ENCODE measurements at places on chromosomes 2 and 18.

GRCh38 chr2:157628477-157629415 is at the start of gene ACVR1C:
TSS of gene ACVR1C (minus strand) at chr2:157628864. CDS start at chr2:157628644, 220 bp downstream.
- peak; percentile 41 for DNase-seq

GRCh38 chr2:144370937-144371584 is 148.9 kb downstream of the ZEB2 start:
- no peak for DNase-seq

GRCh38 chr2:178804791-178805190 is 2.4 kb downstream of the TTN start:
- no peak for DNase-seq

- DNase-seq = no peak
Measured at GRCh38 chr2:25259737-25260124, 82.0 kb downstream of the DNMT3A start.

DNA sequence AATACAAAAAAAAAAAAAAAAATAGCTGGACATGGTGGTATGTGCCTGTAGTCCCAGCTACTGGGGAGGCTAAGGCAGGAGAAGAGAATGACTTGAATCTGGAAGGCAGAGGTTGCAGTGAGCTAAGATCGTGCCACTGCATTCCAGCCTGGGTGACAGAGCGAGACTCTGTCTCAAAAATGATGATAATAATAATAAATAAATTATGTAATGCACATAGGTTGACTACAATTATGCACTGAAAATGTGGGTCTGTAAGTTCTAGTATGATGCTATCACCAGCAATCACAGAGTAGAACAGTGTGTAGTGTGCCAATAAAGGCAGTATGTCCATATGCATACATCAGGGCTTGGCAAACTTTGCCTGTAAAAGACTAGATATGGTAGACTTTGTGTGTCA is 55.6 kb upstream of the MYCN start:
- DNase-seq = no peak

DNA sequence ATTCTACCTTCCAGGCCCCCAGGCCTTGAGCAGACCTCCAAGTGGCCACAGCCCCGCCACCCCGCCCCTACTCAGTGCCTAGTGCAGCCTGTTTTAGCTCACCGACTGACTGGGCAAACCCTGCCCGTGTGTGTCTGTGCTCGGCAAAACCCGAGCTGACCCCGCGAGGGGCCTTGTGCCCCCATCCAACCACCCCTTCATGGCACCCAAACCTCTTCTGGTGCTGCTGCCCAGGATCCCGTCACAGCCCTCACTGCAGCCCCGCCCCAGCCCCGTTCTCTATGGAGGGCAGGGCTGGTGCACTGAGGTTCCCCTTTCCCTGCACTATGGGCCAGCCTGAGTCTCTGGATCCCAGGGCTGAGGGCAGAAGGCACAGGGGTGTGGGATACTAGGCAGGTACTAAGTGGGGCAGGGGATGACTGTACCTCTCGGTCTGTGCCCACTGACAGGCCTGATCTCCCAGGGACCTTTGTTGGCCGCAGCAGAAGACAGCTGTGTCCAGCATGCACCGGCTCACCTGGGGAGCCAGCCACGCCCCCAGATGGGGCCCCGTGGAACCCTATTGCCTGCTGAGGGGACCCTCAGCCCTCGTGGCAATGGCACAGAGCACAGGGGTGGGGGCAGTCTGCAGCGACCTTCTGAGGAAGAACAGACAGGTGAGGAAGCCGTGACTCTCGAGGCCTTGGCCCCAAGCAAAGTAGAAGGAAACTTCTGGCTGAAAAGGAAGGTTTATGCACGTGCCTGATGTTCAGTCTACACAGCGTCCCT is 69.9 kb upstream of the OTOS start:
- DNase-seq = no peak

- DNase-seq = no peak
Measured at GRCh38 chr2:177573120-177573519, 180.5 kb downstream of the AGPS start.

GRCh38 chr2:45607701-45608100 is 3.4 kb downstream of the SRBD1 start:
- no peak for DNase-seq

- no peak for DNase-seq
Measured at GRCh38 chr2:177270531-177270930, 6.0 kb upstream of the NFE2L2 start.

DNA sequence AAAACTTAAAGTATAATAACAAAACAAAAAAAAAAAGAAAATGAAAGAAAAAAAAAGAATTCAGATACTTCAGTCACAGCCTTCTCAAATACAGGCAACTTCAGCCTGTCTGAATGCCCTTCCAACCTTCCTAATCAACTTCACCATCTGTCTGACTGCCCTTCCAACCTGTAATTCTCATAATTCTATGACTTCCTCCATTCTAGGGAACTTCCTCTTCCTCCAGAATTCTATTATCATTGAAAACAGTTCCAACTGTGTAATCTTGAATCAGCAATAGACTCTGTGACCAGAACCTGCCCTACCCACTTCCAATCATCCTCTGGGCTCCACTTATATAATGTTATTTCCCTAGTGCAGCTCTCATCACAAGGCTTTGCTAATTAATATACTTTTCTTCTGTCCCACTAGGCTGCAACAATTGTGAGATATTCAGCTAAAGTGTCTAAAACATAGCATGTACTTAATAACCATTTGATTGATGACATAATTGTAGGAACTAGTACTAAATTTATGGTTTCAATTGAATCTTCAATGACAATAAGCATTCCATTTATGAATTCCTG is 127.3 kb downstream of the UPP2 start:
- no peak for DNase-seq

DNA sequence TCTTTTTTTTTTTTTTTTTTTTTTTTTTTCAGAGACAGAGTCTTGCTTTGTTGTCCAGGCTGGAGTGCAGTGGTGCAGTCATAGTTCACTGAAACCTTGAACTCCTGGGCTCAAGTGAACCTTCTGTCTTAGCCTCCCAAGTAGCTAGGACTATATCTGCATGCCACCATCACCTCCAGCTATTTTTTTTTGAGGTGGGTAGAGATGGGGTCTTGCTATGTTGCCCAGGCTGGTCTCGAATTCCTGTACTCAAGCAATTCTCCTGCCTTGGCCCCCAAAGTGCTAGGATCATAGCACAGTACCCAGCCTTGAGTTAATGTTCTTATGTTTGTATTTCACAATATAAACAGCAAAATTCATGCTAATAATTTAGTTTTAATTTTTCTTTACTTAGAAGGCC is 62.9 kb upstream of the IGFBP2 start:
- DNase-seq = no peak

DNA sequence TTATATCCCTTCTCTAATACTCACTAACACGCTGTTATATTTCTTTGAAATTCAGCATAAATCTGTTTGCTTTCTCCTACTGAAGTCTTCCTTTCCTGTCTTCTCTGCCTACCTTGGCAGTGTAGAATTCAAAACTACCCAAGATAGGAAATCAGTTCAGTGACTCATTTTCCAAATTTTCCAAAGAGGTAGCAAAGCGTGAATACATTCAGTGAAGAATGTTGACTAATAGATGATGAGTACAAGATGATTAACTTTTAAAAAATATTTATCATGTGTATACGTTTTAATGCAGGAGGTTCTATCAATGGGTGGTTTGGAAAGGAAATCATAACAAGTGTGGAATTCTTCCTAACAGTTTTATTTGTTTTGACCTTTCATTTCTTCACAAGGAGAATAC is 201.9 kb upstream of the SLC8A1 start:
- no peak for DNase-seq

DNA sequence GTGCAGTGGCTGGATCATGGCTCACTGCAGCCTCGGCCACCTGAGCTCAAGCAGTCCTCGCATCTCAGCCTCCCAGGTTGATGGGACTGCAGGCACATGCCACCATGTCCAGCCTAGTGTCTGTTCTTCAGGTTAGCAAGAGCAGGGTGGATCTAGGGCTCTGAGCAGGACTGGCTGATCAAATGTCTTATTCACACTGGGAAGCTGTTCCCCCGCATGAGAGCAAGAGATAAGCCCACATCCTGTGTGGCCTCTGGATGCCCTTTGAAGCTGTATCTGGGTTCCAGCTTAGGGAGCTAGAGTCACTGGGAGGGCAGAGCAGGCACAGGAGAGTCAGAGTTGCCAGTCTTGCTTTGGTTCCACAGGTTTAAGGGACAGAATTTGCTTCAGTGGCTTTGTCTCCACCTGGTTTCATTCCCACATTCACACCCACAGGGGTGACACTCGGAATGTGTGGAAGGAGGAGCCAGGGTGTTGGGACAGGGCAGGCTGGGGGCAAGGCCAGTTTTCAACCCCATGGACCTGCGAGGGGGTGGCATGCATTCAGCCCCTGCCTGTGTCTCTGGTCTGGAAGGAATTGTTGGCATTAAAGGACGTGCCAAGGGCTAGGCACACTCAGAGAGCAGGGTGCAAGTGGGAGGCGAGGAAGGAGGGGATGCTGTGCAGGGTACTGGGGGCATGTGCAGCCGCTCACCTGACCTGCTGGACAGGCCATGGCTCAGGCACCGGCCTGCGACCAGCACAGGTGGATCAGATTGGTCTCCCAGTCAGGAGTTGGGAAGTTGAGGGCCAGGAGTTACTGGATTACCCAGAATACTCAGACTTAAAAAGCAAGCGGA is 24.5 kb downstream of the PTPN18 start:
- no peak for DNase-seq

DNA sequence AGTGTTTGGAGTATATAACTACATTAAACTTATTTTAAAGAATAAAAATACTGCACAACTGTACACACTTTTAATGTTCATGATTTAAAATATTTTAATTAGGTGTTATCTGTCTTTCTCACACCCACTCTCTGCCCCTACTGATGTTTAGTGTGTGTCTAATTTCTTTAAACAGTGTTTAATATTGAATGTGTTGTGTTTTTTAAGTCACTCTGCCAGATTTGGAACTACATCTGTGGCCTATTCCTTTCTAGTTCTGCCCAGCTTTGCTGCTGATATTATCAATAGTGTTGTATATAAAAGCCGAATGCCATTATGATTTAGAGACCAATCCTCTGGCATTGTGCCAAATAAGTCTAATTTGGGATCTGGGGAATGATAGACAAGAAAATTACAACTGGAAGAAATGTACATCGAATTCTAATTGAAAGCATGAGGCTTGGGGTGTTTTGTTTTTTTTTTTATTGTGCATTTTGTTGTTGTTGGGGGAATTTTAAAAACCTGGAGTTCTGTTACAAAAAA is 398.0 kb downstream of the CPS1 start:
- no peak for DNase-seq

DNA sequence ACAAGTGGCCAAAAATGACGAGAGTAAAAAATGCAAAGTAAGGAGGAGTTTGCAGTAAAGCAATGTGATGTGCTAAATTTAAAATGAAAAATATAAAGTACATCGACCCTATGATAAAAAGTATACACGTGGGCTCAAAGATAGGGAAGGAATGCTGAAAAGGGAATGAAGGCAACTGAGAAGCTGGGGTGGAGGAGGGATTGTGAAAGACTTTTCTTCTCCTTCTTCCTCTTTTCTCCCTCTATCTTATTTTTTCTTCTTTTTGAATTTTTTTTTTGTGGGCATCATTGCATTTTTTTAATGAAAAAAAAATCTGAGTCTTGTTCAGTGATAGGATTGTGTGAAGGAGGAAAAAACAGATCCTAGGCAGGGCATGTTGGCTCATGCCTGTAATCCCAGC is 57.6 kb upstream of the STK17B start:
- DNase-seq = no peak

GRCh38 chr2:101793277-101793969 is 95.9 kb downstream of the MAP4K4 start:
- DNase-seq = no peak

DNA sequence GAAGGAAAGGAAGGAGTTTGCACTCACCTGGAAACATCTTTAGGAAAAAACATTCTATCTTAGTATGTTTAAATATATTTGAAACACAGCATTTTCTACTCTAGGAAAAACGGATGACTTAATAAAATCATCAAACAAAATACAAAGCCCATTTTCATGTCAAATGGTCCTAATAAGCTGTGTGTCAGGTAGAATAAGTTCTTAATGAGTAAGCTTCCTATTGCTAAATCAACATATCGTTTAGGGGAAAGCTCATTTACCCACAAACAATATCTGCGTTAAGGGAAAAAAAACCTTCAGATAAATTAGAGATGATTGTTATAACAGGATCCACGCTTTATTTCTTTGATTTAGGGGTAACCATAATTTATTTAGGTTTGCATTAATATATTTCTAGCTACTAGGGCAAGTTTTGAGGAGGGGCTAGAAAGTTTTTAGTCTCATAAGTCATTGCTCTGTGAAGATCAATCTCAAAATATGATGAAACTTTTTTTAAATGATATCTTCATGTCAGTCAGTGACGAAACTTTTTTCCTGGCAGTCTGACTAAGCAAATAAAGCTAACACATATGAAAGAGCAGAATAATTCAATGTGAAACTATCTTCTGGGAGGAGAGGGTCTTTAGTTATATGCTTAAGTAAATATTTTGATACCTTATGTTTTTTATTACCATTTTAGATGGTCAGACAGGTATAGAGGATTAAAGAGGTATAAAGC is 147.1 kb downstream of the WDSUB1 start:
- no peak for DNase-seq

DNA sequence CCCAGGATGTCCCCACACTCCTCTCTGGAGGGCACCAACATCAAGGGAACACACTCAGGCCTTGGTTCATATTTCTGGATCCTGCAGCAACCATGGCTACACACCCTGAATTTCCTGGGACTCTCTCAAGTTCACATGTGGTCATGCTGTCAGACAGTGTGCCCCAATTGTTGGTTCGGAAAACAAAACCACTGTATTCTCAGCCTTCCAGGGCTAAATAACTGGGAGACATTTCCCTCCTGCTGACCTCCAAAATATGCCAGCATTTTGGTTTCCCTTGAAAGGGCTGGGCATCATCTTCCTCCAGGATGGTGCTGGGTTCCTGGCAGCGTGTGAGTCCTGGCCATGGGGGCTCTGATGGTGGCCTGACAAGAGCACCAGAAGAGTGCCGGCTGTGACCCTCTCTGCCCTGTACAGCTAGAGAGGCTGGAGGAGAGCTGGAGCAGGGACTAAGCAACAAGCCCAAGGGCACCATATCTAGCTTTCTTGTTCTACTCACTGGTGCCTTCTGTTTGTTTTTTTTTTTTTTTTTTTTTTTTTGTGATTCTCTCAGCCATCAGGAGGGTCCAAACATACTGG is 37.5 kb upstream of the WIPF1 start:
- no peak for DNase-seq

DNA sequence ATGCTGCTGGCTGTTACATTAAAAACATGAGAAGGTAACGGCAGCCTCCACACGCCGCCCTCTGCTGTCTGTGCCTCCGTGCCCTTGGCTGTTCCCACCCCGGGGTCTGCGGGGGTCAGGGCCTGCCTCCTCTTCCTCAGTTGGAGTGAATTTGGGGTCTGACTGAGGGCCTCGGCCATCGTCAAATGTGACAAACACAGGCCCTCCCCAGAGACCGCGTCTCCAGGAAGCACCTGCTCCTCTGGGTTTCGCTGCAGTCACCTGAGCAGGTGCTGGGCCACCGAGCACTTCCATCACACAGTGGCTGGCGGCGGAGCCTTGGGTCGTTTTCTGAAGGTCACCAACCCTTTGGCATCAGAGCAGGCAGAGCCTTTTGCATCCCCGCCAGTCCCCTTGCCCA is 70.9 kb downstream of the NFATC1 start:
- DNase-seq = no peak

- DNase-seq = no peak
Measured at GRCh38 chr2:218708086-218708485, 2.5 kb upstream of the TTLL4 start.

- no peak for DNase-seq
Measured at GRCh38 chr2:215082446-215082845, 56.0 kb downstream of the ABCA12 start.
